ENCODE measurements at places on chromosomes 6 and 20.

- DNase-seq, result no peak
Measured at GRCh38 chr6:24662236-24662635, 4.5 kb downstream of the TDP2 start.

GRCh38 chr6:346386-347030, 45.0 kb upstream of the IRF4 start:
- no peak for DNase-seq

DNA sequence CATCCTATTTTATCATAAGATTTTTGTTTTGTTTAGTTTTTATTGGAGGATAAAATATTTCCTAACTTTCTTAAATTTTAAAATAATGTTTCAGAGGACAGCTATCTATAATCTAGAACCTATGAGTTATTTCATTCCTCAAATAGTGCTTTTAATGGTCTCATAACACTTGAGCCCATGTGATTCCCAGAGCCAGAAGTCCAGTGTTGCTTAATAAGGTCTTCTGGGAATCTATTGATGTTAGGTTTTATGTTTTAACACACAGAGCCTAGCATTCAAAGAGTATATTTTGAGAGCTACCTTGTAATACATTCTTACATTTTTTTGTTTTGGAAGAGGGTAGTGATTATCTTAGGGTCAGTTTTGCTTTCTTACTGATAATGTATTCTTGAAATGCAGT, 200.2 kb downstream of the CENPW start:
- DNase-seq, result no peak

- no peak for DNase-seq
Measured at GRCh38 chr20:23149623-23150279, 63.6 kb upstream of the CD93 start.

GRCh38 chr6:153129873-153130514, 1.1 kb downstream of the RGS17 start:
- DNase-seq, result no peak

DNA sequence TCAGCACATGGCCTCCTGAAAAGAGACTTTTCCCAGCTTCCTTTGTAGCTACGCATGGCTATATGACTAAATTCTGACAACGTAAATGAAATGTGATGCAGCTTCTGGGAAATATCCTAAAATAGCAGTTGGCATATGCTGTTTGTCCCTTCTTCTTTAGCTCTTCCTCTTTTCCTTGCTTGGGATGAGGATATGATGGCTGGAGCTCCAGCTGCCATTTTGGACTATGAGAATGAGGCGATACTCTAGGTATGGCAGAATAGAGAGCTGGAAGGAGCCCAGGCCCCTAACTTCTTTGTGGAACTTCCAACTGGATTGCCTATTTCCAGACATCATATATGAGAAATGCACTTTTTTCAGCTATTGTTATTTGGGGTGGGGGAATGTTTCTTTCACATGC, 5.3 kb upstream of the ZFP64 start:
- no peak for DNase-seq

DNA sequence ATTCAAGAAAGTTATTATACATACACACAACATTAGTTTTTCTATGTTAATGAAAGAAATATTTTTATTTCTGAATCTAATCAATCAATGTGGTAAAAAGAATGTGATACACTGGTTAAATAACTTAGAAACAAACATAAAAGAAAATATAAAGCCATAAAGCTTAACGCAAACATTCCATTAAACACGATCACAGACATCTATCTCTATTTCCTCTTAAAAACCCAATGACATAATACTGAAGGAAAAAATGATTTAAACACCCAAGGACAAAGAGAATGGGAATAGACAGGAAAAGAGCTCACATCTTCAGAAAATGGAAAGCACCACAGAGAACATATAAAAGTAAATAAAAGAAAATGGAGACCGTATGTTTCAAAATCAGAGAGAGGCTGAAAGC, 19.4 kb downstream of the ZUP1 start:
- no peak for DNase-seq

DNA sequence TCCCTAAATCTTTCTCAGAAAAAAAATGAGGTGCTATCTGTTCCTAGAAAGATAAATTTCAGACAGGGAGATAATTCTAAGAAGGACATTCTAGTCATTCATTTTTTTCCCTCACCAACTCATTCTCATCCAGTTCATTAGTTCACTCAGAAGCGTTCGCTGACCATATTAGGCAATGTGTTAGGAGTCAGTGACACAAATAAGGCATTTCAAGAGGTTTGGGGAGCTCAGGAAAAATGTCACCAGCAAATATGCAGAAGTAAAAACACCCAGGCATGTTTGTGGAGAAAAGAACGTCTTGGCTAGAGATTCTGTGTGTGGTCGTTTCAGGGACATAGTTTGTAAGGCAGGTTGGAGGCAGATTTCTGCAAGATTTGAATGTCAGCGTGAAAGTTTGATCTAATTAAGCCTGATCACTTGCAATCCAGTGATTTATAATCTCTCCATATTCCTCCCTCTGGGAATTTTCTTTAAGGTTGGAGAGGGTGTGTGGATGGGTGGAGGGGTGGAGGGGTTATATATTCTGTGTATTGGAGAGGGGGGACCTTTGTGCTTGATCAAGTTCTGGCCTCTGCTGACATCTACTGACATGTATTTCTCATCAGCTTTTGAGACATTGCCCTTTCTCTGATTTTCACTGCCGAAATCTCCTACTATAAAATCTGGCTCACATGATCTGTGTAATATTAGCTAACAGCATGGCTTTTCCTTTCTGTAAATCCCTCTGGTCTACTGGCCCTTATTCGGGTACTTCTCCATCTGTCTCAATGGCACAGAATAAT, 3.6 kb downstream of the MYCT1 start:
- DNase-seq, result no peak

DNA sequence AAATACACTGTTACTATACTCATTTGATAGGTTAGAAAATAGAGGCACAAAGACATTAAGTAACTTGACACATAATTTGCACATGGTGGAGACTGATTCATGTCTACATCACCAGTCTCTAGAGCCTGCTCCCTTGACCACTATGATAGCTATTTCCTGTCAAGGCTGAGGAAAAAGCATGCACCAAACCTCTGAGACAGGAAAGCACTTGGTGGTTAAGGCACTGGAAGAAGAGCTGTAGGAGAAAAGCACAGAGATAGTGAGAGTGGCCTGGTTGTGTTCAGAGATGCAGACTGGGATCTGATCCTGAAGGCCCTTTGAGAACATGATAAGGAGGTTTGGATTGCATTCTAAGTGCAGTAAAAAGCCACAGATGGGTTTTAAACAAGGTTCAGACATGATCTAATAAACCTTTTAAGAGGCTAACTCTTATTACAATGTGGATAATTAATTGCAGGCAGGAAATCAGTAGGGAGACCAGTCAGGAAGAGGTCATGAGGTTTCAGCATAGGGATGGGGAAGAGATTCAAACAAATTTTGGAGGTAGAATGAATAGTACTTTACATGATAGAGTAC, 168.9 kb downstream of the PHF3 start:
- no peak for DNase-seq

DNA sequence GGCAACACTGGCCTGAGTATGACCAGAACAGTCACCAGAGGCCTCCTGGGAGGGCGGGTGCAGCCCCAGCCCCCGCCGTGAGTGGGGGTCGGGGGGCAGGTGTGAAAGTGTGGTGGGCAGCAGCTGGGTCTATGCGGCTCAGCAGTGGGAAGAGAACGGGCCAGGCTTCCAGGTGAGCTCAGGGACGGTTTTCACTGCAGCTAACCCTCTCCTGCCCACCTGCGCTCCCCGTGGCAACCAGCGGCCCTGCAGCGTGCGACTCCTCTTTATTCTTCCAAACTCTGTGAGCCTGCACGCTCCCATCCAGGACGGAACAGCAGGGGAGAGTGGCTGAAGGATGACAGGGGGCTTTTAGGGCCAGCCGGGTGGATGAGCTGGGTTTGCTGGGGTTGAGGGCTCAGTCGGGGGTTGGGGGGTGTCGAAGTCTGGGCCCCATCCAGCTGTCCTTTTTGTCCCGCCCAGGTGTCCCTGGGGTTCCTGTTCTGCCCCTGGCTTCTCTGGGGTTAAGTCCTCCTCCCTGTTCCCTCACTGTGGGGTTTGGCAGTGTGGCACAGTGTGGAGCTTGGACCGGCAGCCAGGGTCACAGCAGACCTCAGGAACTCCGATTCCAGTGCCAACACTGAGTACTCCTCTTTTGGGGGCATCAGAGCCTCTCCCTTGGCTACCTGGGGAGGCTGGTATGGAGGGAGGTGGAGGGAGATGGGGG, 859 bp upstream of the BIRC7 start:
- no peak for DNase-seq
